EL (cell line): ENCODE measurements at places on chromosomes 12 and 14.
A peak's percentile ranks its signal among the peaks of the same experiment; 100 is the strongest.

DNA sequence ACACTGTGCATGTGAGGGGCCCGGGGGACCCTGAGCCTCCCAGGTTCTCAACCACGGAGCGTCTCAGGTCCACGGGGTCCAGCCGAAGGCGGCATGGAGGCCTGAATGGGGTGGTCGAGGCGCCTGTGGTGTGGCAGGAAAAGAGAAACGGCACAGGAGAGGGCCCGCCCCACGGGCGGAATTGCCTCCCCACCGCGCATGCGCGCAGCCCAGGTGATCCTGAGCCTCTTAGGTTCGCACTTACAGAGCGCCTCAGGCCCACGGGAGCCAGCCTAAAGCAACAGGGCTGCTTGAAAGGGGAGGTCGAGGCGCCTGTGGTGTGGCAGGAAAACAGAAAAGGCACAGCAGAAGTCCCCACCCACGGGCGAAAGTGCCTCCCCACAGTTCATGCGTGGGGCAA lies 311.0 kb downstream of the ALG10 start:
- DNase-seq = no peak

DNA sequence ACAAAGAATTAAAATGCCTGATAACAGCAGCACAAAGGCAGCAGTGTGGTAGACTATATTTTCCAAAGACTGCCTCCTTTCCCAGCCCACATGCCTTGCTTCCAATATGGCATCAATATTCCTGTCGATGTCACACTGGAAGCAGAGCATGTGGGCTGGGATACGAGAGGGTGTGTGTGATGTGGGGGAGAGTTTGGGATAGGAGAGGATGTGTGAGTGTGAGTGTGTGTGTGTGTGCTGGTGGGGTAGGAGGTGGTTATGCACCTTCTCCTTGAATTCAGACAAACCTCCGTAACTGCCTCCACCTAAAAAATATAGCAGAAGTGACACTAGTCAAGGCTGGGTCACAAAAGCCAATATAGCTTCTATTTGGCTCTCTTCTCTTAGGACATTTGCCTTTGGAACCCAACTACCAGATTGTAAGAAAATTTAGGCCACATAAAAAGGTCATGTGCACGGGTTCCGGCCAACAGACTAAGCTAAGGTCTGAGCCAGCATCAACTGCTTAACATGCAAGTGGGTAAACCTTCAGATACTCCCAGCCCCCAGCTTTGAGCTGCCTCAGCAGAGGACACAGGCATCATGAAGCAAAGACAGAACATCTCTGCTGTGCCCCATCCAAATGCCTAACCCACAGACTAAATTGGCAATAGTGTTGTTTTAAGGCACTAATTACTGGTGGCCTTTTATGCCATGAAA lies 29.5 kb downstream of the SPPL3 start:
- no peak for DNase-seq

DNA sequence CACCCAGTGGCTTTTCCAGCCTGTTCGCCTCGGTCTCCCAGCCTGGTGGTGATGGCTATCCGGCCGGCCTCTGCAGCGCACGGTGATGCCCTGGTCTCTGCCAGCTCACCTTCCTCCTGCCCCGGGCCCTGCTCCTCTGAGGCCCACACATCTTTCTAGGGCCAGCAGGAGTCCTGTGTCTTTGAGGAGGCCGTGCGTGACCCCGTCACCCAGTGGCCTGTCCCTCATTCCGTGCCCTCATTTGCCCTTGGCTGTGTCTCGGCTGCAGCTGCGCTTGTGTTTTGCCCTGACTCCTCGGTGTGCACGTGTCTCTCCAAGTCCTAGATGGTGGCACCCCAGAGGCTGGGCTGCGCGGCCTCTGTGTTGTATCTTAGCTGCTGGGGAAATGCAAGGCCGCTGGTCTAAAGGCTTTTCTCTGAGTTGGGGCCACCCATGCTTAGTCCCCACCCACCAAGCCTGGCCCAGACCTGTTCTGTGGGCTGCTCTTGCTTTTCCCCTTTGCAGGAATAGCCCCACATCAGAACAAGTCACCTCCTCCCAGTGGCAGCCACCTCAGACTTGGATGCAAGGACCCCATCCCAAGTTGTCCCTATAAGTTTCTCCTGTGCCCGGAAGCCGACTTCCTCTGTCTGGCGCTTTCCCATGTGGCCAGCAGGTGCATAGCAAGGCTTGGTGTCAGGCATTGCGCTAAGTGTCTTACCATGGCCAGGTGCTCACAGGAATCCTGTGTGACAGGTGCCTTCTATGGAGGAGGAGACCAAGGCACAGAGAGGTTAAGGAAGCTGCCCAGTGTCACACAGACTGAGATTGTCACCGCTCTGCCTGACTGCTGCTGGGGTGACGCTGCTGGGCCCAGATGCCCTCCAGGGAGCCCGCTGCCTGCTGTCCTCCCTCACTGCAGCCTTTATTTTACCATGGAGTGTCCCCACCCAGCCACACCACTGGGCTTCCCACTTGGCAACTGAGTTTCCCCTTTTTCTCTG lies 64.5 kb downstream of the TSPAN9 start:
- no peak for DNase-seq

DNA sequence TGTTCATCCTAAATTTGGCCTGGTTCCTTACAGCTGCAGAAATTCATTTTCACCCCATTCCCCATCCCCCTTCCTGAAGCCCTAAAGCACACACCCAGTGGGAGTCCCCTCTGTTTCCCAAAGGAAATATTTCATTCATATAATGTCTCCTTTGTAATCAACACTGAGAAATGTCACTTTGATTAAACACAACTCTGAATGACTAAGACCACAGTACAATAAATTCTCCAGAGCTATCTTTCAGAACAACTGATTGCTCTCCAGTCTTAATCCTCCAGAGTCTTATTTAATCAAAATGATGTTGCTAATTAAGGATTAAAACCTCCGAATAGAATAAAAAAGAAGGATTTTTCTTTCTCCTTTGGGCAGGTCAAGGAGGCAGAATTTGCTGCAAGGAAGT lies 6.4 kb downstream of the SLC15A5 start:
- DNase-seq = no peak

GRCh38 chr12:60035835-60036234 lies 440.0 kb downstream of the SLC16A7 start:
- peak; percentile 63 for DNase-seq
